ENCODE measurements at places on chromosomes 3 and 15.

- no peak for DNase-seq
These were observed 607 bp upstream of the PPP1R14D start for GRCh38 chr15:40829115-40829514.

GRCh38 chr3:107854733-107855132 lies 236.1 kb downstream of the CD47 start:
- no peak for DNase-seq

- DNase-seq, result no peak
These were observed 45.8 kb upstream of the FOXP1 start for GRCh38 chr3:71629289-71629688.

DNA sequence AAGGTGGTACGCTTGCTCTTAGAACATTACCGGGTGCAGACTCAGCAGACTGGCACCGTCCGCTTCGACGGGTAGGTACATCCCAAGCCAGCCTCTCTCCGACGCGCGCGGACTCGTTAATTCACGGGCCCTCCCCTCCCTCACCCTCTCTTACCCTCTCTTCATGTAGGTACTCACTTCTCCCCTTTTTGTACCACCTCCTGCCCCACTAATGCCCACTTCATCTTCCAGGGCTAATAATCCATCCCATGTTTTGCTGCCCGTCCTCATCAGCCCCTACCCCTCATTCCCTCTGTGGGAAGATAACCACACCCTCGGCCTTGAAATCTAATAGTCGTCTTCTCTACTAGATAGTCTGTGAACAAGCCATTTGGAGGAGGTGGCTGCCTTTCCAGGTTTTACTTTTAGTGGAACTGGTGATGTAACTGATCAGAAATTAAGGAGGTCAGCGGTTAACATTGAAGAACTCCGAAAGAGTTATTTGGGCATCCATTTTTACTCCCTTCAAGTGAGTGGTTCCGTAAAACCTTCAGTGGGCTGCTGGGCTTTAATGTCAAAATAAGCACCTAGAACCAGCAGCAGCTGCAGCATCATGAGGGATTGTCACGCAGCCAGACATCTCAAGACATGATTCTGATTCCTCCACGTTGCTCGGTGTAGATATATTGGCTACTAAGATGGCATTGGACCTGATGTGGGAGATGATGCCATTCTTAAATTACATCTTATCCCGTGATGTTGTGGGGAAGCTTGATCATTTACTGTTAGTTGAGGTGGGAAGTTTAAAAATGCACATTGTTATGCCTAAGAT lies 1.3 kb downstream of the FEM1B start:
- no peak for DNase-seq

GRCh38 chr3:69178838-69179739 lies 56.7 kb upstream of the LMOD3 start:
- DNase-seq, result no peak

DNA sequence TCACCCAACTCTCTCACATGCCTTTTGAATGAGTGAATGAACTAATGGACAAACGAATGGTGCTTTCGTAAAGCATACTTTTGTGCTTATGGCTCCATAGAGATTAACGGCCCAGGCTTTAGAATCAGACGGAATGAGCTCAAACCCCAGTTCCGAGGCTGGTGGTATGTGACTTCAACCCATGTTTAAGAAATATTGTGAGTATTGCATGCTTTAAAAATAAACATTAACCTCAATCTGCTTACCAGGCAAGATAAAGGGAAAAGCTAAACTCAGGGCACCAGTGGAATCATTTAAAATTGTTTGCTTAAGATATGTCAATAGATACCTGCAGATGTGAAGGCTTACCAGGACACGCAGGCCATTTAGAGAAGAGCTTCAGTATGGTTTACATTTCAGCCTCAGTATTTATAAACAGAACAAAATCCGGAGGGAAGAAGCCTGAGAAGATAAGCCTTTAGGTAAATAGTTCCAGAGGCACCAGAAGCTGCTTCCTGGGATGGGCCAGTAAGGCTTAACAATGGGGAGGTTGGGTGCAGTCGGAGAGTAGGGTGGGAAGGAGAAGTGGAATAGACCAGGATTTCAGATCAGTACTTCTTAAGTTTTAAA lies 186.4 kb downstream of the ADAMTS9 start:
- no peak for DNase-seq

DNA sequence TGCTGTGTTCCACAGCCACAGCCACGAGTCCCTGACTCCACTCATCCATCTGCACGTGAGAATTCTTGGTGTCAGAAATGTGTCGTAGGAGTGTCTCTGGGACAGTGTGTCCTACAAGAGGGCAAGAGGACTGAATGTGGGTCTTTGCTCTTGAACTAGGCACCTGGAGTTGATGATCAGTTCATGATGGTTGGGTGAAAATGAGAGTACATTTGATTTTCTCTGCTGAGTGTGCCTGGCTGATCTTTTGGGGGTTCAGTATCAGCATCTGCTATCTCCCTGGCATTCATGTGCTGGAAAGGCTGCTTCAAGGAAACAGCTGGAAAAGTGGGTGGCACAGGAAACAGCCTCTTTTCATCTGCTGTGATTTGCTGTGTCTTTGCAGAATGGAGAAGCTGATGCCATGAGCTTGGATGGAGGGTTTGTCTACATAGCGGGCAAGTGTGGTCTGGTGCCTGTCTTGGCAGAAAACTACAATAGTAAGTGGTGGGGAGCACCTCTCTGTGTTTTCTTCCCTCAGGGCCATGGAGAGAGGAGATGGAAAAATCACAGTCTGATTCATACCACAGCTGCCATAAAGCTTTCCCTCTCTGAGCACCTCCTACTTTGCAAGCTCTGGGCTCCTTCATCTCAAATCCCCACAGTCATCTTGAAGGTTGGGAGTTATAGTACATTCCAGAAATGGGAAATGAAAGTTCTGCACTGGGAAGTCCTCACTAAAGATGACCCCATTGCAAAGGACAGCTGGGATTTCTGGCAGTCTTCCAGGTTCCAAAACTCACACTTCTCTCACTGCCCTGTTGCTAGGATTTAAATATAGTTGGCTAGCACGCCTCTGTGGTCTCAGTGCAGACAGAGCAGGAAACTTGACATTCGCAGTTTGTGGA lies 17.8 kb downstream of the TF start:
- no peak for DNase-seq

GRCh38 chr3:43238801-43239200 lies 47.5 kb upstream of the SNRK start:
- no peak for DNase-seq

GRCh38 chr3:28916713-28917499 lies 364.0 kb upstream of the RBMS3 start:
- no peak for DNase-seq

DNA sequence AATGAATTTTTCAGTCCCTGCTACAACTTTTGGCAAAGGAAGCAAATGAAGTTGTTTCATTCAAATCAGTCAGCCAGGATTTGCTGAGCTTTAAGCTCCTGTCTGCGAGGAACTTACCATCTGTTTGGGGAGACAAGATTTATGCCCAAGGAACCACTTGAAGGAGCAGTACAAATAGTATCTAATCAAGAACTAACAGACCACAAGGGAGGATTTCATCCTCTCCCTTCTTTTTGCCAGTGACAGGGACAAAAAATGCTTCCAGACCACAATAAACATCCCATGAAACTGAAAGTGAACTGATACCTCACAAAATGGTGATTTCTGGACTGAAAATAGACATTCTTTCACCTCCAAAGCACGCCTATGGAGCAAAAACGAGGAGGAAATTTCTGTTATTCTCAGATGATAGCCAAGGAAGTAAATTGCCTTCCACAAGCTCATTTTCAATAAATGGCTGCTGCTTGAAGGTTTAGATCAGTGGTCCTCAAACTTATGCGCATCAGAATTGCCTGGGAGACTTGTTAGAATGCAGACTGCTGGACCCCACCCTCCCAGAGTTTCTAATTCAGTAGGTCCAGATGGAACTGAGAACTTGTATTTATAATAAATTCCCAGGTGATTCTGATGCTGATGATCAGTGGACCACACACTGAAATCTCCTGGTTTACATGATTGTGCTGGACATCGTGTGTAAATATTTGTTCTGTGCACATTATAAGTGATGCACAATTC lies 202.4 kb upstream of the GADL1 start:
- no peak for DNase-seq

DNA sequence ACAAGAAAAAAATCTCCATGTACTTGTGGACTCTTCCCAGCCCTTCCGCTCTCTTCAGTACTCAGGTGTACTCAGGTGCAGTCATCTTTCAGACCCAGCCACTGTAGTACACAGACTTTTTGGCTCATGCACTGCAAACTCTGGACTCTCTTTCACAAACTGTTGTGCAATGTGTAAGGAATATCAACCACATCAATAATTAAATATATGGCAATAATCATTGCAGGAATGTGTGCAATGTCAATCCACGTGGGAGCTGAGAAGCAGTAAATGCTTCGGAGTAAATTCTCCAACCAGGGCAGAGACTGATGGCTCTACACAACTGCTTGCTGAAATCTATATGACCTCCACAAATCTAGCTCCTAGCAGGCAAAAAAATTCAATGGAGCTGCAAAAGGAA lies 287.3 kb upstream of the COL8A1 start:
- no peak for DNase-seq

- DNase-seq, result no peak
These were observed 9.4 kb downstream of the CTNNB1 start for GRCh38 chr3:41208507-41209220.

DNA sequence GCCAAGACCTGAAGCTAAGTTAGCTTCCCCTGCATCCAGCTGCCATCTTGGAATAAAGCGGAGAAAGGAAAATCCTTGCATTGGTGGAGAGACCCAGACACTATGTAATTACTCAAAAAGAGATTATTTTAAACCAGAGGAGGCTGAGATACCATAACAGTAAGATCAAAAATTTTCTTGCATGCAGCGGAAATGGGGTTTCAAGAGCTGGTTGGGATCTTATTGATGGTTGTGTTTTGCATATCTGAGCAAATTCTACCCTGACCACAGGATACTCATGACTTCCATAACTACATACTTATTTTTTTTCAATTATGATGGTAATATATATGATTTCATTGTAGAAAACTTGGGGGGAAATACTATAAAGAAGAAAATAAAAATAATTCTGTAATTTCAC lies 17.5 kb downstream of the TMEM158 start:
- DNase-seq, result no peak

GRCh38 chr3:194346621-194347020 lies 4.5 kb downstream of the CPN2 start:
- no peak for DNase-seq

DNA sequence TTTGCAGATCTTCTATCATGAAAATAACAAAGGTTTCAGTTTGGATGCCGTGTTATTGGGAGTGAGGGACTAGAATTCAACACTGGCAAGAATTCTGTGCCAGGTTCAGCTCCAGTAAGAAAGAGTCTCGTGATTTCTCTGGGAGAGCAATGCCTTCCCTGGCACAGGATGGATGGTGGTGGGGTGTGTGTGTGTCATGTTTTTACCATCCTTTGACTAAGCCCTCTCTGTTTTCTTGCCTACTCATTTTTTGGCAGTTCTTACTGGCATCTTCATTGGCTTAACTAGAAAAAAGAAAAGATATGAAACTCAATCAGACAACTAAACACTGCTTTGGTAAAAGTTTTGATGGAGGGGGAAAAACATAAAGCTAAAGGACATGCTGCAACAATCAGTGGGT lies 86.6 kb downstream of the FMN1 start:
- no peak for DNase-seq

GRCh38 chr3:32467333-32468070 lies 35.1 kb downstream of the CMTM6 start:
- DNase-seq, result peak; percentile 64

- no peak for DNase-seq
These were observed 27.5 kb downstream of the ALCAM start for GRCh38 chr3:105394177-105394576.

DNA sequence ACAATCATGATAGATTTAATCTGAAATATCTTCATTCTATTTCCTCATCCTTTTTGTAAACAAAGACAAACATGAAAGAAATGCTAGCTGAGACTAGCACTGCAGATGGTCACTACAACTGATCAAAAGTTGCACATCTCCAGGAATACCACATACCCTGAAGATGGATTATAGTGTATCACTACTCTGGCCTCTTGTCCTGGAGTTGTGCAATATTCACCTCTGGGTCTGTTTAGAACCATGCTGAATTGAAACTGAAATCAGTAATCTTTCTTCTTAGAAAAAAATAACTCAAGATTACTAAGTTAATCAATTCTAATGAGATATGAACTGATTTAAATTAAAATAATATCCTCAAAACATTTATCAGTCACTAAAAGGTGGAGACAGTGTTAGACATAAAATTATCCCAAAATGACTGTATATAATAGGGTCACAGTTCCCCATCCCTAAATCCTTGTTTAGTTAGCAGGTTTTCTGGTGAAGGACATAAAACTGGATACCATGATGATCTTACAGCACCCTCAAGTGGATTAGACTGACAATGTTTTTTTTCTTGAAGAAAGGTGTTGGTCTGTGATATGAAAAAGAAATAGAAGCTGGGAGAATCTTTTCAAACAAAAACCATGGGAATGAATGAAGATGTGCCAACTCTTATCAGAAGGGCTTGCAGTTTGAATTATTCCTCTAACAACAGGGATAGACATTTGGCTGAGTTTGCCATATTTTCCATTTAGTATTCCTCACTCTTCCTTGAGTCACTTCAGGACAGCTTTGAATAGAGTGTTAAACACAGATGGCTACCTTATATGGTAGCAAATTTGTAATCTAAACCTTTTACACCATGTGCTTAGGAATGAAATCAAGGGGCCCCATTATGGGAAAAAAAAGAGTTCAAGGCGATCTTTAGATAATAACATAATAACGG lies 7.1 kb upstream of the TTC14 start:
- no peak for DNase-seq

DNA sequence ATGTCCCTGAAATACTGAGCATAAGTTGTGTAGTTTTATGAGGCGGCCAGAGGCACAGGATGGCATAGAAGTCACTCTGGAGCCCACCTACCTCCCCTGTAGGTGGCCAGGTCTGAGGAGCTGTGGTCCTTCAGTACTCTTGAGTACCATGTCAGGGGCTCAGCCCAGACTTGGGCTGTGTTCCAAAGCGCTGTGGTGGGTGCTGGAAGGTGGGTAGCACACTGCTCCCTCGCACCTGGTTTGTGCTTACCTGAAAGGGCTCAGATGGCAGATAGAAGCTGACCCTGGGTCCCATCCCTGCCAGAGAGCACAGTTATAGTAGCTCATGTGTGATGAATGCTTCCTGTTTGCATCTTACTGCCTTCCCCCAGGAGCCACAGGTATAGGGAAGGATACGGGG lies 15.5 kb downstream of the NISCH start:
- DNase-seq, result no peak

GRCh38 chr3:65079560-65079959 lies 391.8 kb upstream of the ADAMTS9 start:
- no peak for DNase-seq

- DNase-seq, result no peak
These were observed 175.0 kb downstream of the FAM43A start for GRCh38 chr3:194860725-194861124.

DNA sequence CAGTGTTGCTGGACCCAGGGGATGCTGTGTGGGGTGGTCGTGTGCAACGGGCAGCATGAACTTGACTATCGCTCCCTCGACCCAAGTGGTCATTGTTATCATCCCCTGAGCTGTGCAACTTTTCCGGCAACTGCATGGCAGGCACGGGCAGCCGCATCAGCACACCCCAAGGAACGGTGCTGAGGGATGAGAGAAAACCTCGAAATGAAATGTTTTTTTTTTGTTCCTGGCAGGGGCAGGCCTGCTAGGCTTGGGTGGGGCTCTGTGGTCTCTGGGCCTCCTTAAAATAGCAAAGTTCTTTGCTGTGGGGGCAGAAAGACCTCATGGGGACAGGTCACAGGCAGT lies 51.4 kb downstream of the CORO2B start:
- no peak for DNase-seq

- no peak for DNase-seq
These were observed 144.7 kb downstream of the CHSY1 start for GRCh38 chr15:101107101-101107500.

- DNase-seq, result no peak
These were observed 417.7 kb upstream of the TBL1XR1 start for GRCh38 chr3:177615015-177615414.

All from T follicular helper cell (primary cell).